ENCODE measurements at places on chromosomes 6 and 20.

- peak; percentile 12 for DNase-seq
Observed at GRCh38 chr6:136319732-136320131, 30.1 kb upstream of the BCLAF1 start.

DNA sequence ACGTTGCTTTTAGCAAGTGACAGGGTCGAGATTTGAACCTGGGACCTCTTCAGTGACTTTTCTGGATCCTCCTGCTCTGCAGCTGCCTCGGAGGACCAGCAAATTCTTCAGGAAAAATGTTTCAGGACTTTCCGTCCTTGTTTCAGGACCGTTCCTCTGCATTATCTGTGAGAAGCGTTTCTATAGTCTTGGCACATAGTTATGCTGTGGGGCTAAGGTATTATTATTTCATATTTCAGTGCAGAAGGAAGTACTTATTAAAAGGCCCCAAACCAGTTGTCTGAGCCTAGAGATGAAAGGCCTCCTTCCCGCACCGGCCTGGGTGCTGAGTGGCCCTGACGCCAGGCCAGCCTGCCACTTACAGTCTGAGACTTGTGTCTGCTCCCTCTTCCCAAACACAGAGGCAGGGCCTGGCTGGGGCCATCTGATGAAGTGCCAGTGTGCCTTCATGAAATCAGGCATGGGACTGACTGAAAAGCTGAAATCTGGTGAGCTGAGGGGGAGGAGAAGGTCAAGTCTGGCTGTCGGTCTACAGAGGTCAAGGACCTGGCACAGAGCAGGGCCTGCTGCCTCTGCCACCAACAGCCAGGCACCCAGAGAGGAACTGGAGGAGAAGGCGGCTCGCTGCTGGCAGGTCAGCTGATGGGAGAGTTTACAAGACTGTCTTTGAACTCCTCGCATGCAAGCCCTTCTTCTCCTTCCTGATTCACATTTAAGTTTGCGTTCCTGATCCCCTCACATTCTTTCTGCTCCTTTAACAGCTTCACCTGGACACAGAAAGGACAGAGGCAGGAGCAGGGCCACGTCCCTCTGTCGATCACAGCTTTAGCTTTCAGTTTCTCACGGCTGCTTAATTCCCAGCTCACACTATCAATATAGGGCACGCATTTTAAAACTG is 8.9 kb upstream of the QKI start:
- peak; percentile 40 for DNase-seq

DNA sequence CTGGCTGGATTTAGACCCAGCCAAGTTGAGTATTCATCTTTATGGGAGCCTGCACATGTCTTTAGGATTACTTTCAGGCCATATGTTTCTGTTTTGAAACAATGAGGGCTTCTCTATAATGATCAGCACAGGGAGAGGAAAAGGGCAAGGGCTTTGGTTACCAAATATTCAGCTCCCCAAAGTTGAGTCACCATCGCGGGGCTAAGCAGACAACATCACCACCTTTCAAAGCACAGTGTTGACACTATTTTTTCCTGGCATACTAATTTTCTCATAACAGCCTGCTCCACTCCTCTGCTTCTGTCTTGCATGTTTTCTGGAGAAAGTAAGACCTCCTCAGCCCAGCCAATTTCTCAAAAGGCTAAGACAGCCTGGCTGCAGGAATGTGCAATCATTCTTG is 4.9 kb downstream of the SCML4 start:
- no peak for DNase-seq

DNA sequence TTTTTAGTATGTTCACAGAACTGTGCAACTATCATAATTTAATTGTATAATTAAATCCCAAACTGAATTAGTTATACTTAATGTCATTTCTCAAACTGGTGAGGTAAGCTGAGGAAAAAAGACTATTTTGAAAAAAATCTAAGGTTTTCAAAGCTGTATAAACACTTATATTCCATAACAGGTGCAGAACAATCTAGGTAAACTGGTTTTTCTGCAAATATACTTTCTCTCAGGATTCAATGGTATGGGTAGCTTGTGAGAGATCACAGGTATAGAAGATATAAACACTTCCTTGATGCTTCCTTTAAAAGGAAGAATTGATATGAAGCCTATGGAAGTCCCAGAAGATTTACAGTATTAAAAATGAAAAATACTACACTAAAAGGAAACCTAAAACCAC is 33.7 kb downstream of the NOL7 start:
- DNase-seq: no peak

- DNase-seq: no peak
Observed at GRCh38 chr20:36092398-36093024, 62.0 kb upstream of the EPB41L1 start.

DNA sequence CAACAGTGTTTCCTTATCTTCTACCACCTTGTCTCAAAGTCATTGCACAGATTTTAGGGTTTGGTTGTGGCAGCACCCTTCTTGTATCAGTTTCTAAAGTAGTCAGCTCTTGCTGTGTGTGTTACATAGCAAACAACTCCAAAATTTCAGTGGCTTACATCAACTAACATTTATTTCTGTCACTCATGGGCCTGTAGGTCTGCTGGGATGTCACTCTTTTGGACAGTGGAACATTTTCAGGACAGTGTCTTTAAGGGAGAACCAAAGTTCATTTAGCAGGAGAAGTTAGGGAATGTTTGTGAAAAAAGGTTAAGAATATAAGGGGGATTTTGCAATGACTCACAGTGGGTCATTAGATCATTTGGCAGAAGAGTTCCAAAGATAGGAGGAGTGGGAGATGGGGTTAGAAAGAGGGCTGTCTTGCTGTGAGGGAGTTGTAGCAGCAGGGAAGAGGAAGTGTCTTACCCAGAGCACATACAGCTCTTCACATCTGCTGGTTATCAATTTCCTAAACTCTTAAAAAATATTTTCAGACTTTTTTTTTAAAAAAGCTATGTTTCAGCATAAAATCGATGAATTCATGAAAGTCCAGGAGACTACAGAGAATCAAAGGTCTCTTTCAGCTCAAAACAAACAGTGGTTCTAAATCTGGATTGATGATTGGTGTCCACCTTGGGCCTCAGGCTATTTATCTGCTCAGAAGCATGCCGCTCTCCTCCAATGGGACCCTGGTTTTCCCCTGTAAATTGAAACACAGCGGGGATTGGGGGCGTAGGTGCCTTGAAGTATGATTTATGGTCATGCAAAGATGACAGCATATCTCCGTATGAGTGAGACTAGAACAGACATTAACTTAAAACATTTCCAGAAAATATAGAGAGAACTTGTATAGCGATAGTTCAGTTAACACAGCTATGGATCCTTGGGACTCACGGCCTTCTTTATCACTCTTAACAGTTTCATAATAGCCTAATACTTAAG is 117.3 kb downstream of the B3GAT2 start:
- DNase-seq: peak; percentile 26

DNA sequence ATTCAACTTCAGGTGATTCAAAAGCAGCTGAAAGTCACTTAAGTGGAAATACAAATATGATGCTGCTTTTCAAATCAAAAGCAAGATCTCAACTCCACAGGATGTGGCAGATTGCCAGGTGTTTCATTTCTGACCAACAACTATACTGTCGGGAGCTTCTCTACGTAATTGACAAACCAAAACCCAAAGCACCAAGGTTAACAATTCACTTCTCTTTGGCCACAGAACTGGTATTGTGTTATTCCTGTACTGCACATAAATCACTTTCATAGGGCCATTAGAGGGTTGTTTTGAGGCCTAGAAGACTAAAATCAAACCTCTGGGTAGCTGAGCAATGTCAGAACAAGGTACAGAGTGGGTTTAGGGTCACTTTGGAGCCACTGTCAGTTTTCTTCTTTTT is 169.7 kb downstream of the HAO1 start:
- DNase-seq: peak; percentile 65

- DNase-seq: no peak
Observed at GRCh38 chr6:8743170-8743745, 307.9 kb upstream of the SLC35B3 start.

GRCh38 chr6:169918954-169919549 is 167.6 kb downstream of the ERMARD start:
- DNase-seq: no peak

DNA sequence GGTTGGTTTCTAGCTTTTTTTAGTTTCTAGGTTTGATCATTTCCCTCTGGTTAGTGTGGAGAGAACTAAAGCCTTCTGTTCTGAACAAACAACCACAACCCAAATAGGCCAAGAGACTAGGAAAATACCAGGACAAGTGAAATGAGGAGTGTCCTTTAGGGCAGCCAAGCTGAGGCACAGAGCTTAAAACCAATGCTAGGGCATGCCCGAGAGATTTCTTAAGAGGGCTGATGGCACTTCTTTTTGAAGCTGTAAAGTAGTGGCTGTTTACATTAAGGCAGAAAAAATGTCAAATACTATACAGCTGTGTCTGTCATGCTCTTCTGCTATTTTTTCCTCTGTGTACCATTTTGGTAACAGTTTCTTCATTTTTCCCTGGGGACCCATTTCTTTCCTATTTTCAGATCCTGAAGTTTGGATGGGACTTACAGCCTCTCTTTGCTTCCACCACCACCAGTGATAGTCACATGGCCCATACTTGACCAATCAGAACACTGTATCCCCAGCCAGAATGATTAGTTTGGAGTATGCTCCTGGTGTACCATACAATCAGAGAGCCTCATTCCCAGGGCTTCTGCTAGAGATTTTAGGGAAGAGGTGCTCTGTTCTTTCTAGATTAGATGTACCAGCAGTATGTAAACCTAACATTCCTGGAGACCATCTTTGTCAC is 154.4 kb downstream of the BMP2 start:
- no peak for DNase-seq

DNA sequence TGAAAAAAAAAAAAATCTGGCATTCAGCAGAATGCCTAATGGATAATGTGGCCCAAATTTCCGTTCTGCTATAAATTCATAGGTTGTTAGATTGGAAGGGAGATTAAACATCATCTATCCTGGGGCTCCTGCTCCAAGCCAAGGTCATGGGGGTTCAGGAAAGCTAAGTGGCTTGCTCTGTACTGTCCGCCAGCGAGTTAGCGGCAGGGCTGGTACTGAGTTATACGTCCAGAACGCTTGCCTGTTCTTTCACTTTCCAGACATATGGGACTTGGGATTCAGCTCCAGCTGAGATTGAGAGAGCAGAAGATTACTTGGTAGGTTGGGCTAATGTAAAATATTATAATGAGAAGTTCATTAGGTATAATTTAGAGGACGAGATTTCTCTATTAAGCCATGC is 858 bp downstream of the RWDD1 start:
- peak; percentile 61 for DNase-seq

GRCh38 chr6:170378502-170378901 is 71.9 kb downstream of the FAM120B start:
- no peak for DNase-seq

DNA sequence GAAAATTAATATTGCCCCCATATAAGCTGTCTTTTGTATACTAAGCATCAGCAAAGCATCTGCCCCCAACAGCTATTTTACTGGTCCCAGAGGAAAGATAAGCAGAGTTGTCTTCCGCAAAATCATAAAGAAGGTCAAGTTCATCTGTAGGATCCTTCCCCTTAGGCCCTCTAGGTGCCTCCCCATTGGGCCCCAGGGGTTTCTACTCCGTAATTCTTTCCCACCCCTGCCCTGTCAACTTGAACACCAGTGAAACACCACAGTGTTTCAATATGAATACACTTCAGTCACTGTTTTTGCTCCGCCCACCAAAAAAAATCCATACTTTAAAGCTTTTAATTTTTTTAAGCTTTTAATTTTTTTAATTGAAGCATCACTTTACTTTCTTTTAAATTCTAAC is 159.2 kb downstream of the ATXN1 start:
- DNase-seq: no peak

- peak; percentile 68 for DNase-seq
Observed at GRCh38 chr20:19566226-19566945, 191.7 kb upstream of the RIN2 start.

DNA sequence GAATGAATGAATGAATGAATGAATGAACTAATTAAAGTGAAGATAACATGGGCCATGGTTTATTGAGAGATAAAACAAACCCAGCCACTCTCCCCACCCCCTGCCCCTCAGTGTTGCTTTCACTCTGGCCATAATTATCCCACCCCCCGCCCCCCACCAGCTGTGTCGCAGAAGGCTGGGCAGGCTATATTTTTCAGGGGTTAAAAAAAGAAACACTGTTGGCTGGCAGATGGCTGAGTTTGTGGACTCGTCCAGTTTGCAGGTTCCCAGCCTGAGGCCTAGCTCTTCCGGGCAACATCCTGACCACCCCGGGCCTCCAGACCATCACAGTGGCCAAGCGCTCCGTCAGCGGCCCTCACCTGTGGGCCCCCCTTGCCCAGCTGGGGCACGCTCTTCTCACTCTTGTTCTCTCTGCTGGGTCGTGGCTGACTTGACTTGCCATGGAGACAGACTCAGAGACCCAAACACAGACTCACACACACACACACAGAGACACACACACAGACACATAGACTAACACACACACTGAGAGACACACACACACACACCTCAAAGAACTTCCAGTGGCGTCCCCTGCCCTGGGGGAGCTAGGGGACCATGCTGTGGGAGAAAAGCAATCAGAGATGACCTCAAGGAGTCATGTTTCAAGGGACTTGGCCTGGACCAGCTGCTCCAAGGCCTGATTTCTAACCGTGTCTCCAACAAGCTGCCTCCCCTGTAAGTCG is 2.2 kb upstream of the GRM4 start:
- no peak for DNase-seq

DNA sequence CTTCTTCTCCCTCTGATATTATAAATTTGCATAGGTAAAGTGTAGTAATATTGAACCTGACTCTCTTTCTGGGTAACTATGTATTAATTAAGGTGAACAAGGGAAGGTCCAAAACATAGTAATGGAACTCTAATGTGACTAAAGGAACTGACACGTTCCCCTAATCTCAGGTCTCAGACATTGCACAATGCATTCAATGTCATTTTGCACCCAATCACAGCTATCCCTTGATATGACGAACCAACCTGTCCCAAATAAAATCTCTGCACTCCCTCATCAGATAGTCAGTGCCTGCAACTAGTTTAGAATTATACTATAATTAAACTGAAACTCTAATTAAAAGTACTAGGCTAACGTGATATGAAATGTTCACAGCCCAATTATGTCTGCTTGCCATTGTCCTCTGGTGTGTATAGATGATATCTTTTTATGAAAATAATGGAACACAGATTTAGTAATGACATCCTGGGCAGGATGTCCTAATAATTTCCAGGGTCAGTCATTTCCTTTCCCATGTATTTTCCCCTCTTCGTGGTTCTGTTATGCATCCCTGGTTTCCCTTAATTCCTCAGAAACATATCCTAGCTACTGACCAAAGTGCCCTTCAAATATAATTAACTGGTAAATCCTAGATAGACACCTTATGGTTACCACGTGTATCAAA is 36.8 kb downstream of the PTPRK start:
- no peak for DNase-seq

Measured in choroid plexus epithelial cell (primary cell).